Mucosa of descending colon (tissue), 3 donors: ENCODE measurements at places on chromosomes 1 and 21. TPM values are rescaled to one million over a fixed set of nuclear protein-coding genes. Genes with fewer than 3 reads are reported as not detected.
A peak's percentile ranks its signal among the peaks of the same experiment; 100 is the strongest.

The FMO1 gene
- not detected for total RNA-seq

The S100A12 gene
- total RNA-seq: 0.87 TPM

The E2F2 gene
- total RNA-seq: 8.6 TPM

GRCh38 chr1:230312676-230313075 lies 113.5 kb downstream of the PGBD5 start:
- DNase-seq: no peak

- no peak for DNase-seq
These were observed 48.5 kb downstream of the RWDD3 start for GRCh38 chr1:95282518-95282895.

DNA sequence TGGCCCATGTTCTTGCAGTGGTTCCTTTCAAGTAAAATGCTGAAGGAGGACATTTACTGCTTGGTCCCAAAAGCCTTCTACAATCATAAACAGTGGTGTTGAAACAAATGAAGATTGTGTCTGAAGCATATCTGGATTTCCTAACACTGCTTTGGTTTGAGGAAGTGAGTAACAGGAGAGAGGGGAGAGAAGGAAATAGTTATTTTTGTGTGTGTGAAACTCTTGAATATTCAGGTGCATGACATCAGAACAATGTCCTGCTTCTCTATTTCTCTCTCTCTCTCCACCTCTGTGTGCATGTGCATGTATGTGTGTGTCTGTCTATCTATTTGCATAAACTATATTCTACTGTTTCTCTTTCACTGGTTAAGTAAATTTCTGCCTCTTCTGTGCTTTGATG lies 61.4 kb upstream of the TNFSF18 start:
- no peak for DNase-seq

DNA sequence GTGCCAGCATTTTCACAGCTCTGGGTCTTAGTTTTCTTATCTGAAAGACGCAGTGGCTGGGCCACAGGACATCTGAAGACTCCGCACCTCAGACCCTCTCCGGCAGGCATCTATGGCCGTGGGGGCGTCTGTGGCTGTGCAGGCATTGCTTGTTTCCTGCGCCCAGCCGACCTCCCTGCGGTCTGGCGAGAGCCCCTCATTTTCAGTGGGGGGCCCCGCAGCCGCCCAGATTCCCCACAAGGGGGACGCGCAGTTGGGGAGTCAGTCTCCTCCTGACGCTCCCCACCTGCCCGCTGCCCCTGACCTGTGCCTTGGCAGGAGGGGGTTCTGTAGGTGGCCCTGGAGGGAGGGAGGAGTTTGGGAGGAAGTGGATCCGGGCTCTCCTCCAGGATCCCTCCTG lies 3.5 kb upstream of the TFF1 start:
- peak; percentile 45 for DNase-seq

GRCh38 chr1:111847466-111847865 lies 91.8 kb downstream of the DDX20 start:
- no peak for DNase-seq

DNA sequence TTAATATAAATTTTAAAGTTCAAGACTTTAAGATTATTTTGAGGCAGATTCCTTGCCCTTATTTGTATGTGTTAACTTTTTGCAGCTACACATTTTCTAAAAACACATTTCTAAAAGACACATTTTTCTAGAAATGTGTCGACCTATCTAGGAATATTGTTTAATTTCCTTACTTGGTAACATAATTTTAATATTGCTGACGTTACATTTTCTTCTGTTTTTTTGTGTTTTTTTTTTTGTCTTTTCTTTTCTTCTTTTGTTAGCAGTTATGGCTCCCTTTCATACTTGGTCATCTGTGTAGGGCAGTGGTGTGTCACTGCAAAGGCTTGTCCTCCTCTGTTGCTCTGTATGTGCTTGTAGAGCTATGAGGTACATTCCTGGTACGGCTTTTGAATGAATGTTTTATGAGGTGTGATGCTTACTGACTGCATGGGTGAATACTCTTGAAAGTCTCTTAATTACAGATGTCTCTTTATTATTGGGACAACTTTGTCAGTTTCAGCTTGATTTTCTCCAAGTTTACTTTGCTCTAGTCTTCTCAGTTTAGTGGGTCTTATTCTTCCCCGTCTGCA lies 30.1 kb downstream of the LRRC8D start:
- DNase-seq: no peak
